Heart right ventricle (tissue), 16 donors: ENCODE measurements at places on chromosomes 4 and X.

- no peak for DNase-seq
Measured at GRCh38 chr4:47615385-47615784, 130.3 kb downstream of the ATP10D start.

DNA sequence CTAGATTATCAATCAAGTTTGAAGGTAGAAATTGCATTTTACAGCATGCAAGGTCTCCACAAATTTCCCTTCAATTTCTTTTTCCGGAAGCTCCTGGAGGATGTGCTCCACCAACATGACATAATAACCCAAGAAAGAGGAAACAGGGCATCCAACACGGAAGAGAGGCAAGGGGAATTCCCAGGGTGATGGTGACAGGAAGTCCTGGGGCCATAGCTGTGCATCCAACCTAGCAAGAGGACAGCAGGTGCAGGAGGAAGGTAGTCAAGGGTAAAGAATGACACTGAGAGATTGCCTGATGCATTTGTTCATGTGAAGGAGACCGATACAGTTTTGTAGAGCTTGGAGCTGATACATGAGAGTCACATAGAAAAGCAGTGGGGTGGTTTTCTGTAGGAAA, 115.7 kb upstream of the LSM6 start:
- DNase-seq: no peak

DNA sequence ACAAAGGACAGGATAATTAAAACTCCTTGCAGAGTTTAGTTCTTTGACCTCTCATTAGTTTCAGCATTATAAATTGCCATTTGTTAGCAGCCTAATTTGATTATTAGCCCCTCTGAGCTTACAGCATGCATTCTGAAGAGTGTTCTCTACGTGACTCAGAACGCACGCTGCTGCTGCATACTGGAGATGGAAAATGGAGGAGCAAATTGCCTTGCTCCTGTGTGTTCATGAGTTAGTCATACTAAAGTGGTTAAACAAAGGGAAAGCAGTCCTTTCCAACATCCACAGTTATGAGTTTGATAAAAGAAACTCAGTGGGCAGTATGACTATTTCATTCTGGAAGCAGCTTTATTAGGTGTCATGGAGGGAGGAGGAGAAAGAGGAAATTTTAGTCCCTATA, 922.5 kb downstream of the RPA4 start:
- DNase-seq: no peak

GRCh38 chr4:20416800-20417199, 165.1 kb downstream of the SLIT2 start:
- no peak for DNase-seq

DNA sequence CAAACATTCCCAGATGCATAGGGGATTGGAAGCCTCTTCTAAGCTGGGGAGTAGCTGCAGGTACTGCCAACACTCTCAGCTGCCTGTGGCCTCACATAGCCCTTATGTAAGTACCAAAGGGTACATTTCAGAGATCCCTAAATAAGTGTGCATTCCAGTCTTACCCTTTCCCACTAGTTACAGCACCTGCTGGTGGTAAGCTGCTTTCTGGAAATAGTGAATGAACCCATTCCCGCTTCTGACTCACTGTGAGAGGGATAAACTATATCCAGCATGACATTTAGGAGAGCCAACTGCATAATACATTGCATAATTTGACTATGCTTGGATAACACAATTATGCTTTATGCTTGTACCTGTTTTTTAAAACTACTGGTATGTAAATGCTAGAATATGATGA, 149.0 kb downstream of the FAM13A start:
- no peak for DNase-seq

DNA sequence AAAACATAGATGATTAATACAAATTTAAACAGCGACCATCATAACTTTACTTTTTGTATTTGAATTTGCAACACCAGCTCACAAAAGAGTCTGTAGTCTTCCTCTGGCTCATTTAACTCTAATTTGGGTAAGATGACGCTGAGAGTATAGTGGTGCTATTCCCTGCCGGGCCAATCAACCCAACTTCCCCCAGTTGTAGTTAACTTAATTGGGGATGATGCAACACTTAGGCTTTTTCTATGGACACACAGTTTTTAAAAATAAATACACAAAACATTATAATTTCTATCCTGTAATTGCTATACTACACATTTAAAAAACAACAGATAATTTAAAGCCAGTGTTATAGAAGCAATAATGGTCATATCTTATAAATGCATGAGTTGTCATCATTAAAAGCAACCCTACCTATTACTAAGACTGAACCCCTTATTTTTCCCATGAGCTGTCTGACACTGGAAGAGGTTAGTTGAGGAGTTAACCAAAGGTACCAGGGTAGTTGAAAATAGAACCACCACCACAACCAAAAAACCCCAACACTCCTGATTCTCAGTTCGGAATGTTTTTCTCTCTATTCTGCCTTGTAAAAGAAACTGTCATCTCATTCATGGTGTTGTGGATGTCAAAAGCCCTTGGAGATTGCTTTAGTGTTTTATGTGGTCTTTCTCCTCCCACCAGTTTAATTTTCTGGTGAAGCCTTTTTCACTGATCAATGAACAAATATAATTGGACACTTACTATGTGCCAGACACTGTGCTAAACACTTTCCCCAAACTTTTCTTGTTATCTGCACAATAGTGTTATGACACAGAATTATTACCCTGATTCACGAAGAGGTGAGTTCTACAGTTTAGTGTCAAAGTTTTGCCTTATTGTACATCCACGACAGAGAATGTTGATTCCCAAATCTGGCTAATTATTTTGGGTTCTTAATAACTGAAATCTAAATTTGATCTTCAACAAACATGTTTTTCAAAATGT, 61.5 kb upstream of the RAPGEF2 start:
- no peak for DNase-seq

DNA sequence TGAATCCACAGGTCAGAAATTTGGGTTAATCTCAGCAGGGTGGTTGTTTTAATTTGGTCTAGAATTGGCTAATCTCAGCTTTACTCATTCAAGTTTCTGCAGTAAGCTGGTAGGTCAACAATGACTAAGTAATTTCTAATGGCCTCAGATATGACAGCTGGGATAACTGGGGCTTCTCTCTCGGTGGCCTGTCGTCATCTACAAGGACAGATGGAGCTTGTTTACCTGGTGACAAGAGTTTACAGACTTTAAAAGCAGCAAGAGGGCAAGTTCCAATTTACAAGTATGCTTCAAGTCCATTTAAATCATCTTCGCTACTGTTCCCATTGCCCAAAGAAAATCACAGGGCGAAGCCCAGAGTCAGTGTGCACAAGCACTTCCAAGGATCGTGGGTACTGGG, 453.9 kb downstream of the PDHA2 start:
- DNase-seq: no peak

DNA sequence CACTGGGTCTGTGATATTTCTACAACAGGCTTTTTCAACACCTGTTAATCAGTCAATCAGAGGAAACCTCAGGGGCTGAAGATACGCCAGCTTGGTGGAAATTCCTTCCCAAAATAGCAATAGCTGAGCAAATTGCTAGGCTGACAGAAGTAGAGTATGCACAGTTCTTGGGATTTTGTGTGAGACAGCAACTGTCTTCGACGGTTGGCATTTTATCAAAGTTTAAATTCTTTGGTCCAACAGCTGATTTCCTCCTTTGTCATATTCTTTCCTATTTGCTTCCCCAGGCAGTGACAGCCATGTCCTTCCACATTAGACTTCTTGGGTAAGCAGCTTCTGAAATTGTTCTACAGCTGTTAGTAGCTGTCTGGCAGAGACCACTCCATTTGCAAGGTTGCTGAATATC, 8.0 kb upstream of the PALLD start:
- no peak for DNase-seq

GRCh38 chr4:26793735-26794134, 66.9 kb upstream of the STIM2 start:
- no peak for DNase-seq

- DNase-seq: no peak
Measured at GRCh38 chr4:85823295-85823694, 348.3 kb downstream of the ARHGAP24 start.

DNA sequence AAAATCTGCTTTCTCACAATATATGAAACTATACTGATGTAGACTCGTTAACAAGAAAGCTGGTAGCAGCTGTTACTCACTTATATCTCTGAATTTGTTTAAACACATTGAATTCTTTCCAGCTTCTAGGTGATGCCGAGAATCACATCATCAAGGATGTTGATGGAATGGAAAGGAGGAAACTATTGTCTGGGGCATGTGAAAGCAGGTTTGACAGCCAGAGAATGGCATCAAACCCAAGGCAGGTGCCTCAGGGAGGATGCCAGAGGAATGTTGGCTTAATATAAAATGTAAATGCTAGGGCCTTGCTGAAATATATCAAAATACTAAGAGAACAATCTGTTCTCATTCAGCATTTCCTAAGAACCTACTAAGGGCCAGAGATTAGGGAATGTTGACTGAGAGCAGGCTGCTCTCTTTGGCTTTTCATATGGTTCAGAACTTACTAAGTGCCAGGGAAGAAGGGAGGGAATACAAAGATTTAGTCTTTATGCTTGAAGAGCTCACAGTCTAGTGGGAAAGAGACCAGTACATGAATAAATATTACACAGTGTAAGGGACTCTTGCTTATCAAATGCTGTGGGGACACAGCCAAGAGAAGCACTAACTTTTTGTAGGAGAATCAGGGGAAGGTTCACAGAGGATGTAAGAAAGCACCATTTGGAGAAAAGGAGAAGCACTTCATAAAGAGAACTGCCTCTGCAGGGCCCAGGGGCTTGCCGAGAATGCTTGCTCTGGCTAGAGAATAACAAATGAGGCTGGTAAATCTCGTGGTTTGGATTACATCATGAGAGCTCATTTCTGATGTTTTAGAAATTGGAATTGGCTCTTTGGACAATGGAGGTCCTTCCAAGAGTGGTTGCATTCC, 14.7 kb downstream of the SLIT2 start:
- no peak for DNase-seq

DNA sequence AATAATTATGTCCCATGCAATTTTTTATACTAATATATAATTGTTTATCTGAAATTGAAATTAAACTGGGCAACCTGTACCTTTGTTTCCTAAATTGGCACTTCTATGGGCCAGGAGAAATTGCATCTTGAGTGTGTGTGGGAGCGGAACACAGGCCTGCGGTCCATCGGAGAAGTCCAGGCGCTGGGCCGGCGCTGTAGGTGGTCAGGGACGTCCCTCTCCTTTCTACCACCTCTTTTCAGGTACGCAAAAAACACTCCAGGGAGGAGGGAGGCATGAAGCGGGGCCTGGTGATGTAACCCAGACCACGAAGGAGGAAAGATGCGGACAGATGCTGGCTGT, 717 bp downstream of the MGAT4D start:
- DNase-seq: no peak

DNA sequence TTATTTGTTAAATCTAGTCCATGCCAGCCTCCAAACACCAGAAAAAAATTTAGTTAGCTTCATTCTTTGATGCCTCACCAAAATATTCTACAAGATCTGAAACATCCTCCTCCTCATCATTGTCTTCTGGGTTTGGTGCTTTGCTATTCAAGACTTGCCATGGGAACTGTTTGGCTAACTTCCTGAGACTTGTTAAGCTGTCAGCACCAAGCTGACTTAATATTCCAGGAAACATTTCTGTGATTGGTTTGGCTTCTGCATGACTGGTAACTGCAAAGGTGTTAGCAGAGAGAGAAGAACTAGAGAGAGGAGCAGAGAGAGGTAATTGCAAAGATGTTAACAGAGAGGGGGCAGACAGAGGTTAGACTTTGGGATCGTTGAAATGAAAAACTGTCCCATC, 101.3 kb downstream of the PALLD start:
- no peak for DNase-seq

DNA sequence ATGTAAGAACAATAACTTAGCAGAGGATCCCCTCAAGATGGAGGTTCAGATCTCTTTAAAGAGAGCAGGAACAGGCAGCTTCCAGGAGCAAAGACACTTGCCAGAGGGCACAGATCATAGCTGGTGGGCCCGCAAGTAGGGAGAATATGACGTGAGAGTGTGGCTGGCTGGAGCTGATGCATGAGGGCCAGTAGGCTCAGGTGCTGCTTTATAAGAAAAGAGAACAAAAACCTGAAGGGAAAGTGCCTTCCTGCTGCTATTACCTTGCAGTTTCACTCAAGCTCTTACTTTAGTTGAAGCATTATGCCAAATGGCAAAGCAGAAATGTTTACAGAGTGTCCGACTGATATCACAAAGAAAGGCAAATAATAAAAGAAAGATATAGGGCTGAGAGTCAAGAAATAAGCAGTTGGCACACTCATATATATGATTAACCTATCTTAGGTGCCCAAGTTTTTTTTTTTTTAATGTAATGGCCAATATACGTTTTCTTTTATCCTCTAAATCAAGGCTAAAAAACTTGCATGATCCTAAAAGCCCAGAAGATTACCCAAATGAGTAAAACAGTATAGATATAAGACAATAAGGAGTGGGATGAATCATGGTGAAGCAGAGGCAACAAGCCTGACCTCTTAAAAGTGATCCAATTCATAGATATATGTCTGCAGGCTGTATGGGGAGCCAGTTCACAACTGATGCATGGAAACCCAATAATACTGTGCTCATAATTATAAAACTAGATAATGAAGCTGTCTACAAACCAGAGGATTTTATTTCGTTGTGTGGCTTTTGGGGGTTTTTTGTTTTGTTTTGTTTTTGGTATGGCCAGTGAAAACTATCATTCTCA, 12.6 kb downstream of the NR0B1 start:
- no peak for DNase-seq

- DNase-seq: no peak
Measured at GRCh38 chrX:20147561-20147960, 5.9 kb upstream of the EIF1AX start.

- DNase-seq: no peak
Measured at GRCh38 chr4:26384380-26385057, 63.7 kb downstream of the RBPJ start.

GRCh38 chr4:76589872-76590797, 155.1 kb downstream of the SHROOM3 start:
- peak; percentile 31 for DNase-seq

DNA sequence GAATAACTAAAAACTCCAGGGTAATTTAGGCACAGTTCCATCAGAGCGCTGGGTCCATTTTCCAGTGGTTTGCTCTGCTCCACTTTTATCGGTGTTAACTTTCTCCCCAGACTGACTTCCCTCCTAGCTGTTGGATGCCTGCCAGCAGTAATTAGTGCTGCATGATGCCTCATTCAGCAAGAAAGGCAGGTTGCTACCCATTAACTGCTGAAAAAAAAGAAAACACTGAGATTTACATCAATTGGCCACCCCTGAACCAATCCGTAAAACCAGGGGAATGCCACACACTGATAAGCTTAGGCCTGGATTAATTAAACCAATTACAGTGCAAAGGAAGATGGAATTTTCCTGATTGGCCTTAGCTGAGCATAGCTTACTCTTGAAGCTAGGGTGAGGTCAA, 182.4 kb upstream of the CXXC4 start:
- DNase-seq: no peak

GRCh38 chr4:40531636-40532023, 98.0 kb downstream of the RBM47 start:
- no peak for DNase-seq

GRCh38 chr4:153127760-153128494, 76.3 kb upstream of the TRIM2 start:
- peak; percentile 84 for DNase-seq

- DNase-seq: peak; percentile 50
Measured at GRCh38 chrX:22192419-22193060, 80.2 kb upstream of the CBLL2 start.
